ENCODE measurements at places on chromosomes 3 and 15.
A peak's percentile ranks its signal among the peaks of the same experiment; 100 is the strongest.

DNA sequence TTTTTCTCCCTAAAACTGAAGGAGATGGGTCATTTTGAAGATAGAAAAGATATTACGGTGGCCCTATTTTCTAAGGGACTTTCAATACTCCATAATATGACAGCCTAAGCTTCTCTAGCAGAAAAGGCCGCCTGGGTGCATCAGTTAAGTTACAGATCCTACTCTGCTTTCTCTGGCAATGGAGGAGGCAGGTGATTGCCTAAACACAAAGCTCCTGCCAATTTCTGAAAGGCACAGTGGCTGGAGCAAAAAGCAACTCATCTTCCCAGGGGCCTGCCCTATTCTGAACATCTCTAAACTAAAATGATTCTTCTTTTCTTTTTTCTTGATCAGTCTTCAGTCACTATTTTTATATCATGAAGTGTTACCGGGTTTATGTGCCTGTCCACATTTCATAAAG is 276.7 kb downstream of the CNTN4 start:
- no peak for DNase-seq

- no peak for DNase-seq
These were observed 22.9 kb upstream of the DCLK3 start for GRCh38 chr3:36786921-36787890.

DNA sequence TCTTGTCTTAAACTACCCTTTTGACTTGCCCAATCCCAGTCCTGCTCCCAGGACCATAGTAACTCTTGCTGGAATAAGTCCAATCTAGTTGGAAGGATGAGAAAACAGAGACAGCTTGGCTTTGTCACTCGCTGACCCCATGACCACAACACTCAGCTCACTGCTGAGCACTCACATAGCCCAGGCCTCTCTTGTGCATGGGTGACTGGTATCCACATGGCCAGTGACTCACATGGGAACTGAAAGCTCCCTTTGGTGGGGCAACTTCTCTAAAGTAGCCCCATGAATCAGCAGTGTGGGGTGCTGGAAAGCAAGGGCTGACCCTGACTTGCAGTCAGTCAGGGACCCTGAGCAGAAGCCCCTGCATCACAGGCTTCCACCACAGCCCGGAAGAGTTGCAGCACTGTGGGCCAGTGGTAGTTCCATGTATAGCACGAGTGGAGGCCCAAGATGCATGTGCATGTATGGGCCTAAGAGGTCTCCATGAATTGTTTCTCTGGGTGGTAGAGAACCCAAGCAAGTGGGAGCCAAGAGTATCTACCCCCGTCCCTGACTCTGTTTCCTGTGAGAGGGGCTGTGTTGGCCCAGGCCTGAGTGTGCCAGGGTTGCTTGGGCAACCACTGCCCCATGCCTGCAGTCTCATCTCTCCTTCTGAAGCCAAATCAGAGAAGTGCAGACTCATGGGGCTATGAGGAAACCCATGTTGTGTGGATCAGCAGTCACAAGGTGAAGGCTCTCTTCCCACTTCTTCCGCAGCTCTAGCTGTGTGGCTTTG is 62.1 kb upstream of the XCR1 start:
- peak; percentile 55 for DNase-seq

DNA sequence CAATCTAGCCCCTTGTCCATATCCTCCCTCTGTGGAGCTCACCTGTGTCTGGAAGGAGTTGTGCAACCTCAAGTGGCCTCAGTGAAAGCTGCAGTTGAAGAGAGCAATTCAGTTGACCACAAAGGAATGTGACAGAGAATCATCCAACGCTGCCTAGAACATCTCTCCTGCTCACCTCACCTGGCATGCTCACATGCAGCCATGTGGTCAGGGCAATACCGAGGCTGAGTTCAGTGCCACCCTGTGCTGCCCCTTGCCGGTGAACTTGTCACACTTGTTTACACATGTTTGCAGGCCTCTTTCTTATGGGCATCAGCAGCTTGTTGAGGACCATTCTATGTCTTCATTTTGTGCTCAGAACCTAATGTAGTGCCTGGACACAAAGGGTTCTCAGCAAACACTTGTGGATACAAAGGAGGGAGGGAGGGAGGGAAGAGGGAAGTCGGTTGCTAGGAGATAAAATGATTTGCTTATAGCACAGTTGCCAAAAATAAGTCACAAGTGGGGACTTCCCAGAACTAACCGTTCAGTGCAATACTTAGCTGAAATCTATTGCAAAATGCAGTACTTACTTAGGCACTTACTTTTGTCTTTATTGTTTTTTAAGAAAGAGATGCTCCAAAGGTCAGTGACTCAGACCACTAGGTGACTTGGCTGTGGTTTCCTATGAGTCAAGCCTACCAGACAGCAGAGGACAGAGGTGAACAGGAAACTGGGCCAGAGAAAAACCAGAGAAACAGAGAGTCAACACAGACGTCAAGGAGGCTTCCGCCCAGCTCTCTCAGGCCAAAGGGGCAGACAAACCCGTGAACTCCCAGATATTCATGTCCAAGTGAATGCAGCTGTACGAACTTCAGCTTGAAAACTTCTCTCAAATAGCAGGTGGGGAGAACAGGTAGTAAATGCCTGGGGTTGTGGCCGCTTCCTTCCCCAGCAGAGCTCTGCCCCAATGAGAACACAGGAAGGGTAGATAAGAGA is 227.8 kb upstream of the CTNNB1 start:
- DNase-seq, result peak; percentile 80

DNA sequence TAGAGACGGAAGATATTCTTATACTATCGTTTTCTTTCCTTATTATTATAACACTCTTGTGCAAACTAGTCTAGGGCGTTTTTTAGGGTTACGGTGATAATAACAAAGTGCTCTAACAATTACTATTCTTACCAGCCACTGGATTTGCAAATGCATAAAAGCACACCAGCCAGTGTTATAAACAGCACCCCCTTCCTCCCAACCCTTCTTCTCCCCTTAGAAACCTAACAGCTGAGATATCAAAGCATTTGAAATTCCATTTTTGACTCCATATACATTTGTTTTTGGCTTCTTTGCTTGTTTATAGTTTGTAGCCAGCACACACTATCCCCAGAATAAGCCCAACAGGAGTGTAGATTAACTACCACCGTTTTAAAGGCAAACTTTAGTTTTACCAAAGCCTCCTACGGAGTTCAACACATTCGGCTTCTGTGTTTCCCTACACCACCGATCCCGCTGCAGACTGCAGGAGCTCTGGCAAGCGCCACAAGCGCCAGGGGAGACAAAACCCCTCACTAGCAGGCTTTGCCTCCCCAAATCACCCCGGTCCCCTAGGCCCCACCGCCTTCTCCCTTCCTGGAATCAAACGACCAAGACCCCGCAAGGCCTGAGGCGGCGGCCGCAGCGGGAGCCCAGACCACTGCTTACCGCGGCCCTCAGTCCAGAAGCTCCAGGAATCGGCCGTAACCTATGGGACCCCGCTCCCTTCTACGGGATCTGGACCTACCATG is 461 bp downstream of the COPB2 start:
- DNase-seq, result no peak

DNA sequence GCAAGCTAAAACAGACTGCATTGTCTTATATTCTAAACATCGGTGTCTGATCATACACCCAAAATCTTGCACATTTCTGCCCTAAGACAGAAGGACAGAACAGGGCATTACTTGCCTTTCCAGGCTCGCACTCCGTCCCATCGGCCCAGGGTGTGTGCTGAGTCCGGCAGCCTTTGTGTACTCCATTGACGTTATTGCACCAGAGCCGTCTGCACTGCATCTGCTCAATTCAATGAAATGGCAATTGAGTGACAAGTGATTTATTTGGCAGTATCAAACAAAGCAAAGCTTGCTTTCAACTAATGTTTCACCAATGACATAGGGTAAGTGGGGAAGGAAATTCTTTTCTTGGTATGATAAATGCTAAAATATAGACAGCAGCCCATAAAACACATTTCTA is 40.0 kb downstream of the ADAMTS9 start:
- no peak for DNase-seq

GRCh38 chr15:23628612-23629233 is 18.9 kb downstream of the MAGEL2 start:
- no peak for DNase-seq

GRCh38 chr3:127212711-127213110 is 19.8 kb downstream of the PRR23E start:
- DNase-seq, result no peak

GRCh38 chr15:76200083-76200465 is 111.2 kb downstream of the ETFA start:
- no peak for DNase-seq

DNA sequence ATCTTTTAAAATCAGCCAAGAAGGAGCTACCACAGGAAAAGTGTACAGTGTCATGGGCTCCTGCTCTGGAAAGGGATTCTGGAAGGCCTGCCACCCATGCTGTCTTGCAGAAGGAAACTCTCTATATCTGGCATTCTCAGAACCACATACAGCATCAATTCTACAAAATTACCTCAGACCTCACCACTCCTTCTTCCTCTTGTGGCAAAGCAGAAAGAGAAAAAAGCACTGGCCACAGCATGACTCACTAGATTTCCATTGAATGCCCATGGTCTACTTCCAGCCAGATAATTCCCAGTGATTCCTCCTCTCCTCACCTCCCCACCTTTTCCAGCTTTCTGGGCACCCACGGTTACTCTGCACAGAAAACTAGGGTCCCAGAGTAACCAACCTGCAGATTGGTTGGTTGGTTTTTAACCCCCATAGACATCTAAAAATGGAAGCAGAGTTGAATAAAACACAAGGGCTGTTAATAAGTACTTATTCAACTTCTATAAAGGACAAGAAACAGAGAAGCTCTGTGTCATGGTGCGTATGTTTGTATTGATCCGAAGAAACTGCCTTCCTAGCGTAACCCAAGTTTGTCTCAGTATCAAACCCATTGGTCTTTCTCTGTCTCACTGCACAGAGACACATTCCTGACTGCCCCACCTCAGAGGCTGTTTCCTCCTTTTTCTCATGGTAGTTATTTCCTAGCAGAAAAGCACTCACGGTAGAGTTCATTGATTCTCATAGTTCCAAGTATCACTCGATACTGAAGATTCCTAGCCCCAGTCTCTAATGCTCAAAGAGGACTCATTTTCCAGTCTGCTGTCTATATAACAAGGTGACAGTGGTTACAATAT is 67.7 kb downstream of the LDHAL6B start:
- DNase-seq, result no peak

- peak; percentile 58 for DNase-seq
These were observed 27.1 kb downstream of the CPN2 start for GRCh38 chr3:194323785-194324735.

- no peak for DNase-seq
These were observed 60.7 kb downstream of the GSK3B start for GRCh38 chr3:120033596-120033995.

All from GM06990 (cell line).